Karpas-422 (cell line): ENCODE measurements at places on chromosomes 16 and 17.

GRCh38 chr16:651844-652243, 2.7 kb downstream of the WDR90 start:
- no peak for DNase-seq

DNA sequence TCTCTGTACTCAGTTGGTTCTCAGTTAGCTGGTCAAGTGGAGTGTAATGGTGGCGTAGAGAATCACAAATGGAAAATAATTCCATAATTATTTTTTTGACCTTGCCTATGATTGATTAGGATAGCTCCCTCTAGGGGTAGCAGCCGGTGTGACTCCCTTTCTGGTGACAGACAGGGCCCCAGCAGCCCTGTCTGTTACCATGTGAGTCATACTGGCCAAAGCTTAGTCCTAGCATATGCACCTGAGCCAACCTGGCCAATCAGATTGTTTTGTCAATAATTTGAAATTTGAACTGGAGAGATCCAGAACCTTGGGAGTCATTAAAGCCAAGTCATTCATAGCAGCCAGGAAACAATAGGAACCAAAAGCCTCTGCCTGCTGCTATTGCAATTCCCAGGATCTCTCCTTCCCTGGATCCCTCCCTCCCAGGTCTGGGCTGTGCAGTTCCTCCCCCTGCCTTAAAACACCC, 5.6 kb downstream of the PNPO start:
- peak; percentile 92 for DNase-seq

- no peak for DNase-seq
Measured at GRCh38 chr17:37180376-37180775, 195.4 kb upstream of the C17orf78 start.

DNA sequence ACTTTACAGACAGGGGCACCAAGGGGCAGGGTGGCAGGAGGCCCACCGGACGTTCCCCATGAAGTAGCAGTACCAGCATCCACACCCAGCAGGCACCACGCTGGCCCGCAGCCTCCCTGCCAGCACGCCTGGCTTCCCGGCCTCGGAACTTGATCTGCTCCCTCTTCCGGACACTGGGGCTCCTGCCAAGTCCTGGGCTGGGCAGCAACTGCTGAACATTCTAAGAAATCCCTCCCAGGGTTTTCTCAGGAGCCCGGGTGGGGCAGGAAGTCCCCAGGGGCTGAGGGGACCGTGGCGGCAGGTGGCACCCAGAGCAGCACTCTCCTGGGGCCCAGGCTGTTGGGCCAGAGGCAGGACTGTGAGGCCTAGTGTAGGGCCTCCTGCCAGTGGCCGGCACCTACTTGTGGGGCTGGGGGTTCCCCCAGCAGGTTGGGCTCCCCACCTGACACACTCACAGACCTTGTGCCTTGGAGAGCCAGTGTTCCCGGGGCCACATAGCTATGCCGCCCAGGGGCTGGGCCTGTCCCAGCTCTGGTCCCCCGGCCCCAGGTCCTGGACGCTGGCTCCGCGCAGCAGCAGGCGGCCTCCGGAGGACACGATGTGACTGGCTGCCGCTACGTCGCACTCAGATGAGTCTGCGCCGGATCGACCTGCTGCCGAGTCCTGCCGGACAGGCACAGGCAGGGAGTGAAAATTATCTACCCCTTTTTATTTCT, 86.2 kb upstream of the CBX4 start:
- DNase-seq: no peak

- no peak for DNase-seq
Measured at GRCh38 chr16:23407436-23408127, 45.4 kb downstream of the COG7 start.

DNA sequence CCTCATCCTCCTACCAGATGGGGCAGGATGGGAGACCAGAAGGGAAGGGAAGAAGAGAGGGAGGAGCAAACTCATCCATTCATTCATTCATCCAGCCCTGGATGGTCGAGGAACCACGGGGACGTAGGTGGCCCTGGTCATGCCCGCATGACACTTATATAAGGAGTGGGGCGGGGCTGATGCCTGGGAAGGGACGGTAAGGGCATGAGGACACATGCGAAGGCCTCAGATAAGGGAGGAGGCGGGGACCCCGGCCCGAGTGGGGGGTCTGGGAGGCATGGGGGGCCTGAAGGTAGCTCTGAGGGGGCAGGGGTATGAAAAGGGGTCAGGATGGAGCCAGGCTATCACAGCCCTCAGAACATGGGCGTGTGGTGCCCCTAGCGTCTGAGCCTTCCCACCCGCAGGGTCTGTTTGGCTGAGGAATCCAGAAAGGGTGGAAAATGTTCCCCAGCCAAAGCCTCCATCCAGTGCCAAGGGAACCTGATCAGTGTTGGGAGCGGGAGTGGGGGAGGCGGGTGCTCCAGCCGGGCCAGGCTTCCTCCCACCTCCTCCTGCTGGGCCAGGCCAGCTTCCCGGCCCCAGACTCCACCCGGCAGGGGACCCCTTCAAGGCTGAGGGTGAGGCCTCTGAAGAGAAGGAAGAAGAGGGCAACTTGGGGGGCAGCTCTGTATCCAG, 17.6 kb upstream of the CD79B start:
- no peak for DNase-seq

- peak; percentile 66 for DNase-seq
Measured at GRCh38 chr17:75487351-75488070, 27.8 kb downstream of the CASKIN2 start.

GRCh38 chr16:81094771-81095251, 1.4 kb downstream of the GCSH start:
- peak; percentile 58 for DNase-seq

- DNase-seq: no peak
Measured at GRCh38 chr16:69319826-69320739, 8.9 kb downstream of the VPS4A start.

- no peak for DNase-seq
Measured at GRCh38 chr17:36525113-36525512, 9.6 kb downstream of the MYO19 start.

GRCh38 chr17:73323409-73324159, 11.8 kb upstream of the CDC42EP4 start:
- DNase-seq: no peak

- DNase-seq: no peak
Measured at GRCh38 chr17:27268394-27269085, 25.4 kb upstream of the WSB1 start.

- DNase-seq: no peak
Measured at GRCh38 chr17:10812674-10813073, 8.8 kb upstream of the TMEM238L start.

GRCh38 chr17:385178-385835, 32.7 kb upstream of the RPH3AL start:
- no peak for DNase-seq

GRCh38 chr16:80938004-80938878, 68.4 kb downstream of the CMC2 start:
- peak; percentile 50 for DNase-seq

- DNase-seq: no peak
Measured at GRCh38 chr16:1466968-1467521, 7.8 kb downstream of the CLCN7 start.

DNA sequence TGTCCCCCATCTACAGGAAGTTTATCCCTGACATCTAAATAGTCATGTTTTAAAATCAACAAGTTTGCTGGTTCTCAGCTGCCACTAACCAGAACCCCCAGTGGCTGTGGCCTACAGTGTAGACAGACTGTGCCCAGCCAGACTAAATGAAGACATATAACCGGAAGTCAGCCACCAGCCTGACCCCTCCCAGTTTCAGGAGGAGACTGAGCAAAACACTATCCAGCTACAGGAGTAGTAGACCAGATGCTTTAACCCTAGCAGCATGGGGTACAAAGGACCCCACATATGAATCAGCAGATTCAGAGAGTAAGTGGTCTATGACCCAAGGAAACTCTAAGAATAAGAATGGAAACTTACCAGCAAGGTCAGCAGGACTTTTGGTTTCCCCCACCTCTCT, 83.4 kb downstream of the HIC1 start:
- DNase-seq: peak; percentile 61

DNA sequence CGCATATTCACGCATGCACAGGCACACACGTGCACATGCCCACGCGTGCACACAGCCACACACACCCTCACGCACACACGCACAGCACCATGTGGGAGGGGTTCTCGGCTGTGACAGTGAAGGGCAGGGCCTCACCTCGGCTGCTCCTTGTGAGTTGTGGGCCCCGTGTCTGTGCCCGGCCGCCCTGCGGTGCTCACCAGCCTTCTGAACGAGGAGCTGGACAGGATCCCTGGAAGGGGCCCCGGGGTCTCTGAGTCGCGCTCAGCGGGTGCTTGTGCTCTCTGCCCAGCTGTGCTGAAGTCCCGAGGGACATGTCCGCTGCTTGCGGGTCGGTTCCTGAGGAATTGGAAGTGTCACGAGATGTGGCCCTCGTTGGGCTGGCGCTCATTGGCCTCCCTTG, 16.1 kb downstream of the TSC2 start:
- DNase-seq: no peak

- DNase-seq: no peak
Measured at GRCh38 chr17:50594128-50594823, 33.8 kb downstream of the CACNA1G start.

GRCh38 chr16:53946746-53947386, 242.9 kb downstream of the FTO start:
- DNase-seq: no peak

DNA sequence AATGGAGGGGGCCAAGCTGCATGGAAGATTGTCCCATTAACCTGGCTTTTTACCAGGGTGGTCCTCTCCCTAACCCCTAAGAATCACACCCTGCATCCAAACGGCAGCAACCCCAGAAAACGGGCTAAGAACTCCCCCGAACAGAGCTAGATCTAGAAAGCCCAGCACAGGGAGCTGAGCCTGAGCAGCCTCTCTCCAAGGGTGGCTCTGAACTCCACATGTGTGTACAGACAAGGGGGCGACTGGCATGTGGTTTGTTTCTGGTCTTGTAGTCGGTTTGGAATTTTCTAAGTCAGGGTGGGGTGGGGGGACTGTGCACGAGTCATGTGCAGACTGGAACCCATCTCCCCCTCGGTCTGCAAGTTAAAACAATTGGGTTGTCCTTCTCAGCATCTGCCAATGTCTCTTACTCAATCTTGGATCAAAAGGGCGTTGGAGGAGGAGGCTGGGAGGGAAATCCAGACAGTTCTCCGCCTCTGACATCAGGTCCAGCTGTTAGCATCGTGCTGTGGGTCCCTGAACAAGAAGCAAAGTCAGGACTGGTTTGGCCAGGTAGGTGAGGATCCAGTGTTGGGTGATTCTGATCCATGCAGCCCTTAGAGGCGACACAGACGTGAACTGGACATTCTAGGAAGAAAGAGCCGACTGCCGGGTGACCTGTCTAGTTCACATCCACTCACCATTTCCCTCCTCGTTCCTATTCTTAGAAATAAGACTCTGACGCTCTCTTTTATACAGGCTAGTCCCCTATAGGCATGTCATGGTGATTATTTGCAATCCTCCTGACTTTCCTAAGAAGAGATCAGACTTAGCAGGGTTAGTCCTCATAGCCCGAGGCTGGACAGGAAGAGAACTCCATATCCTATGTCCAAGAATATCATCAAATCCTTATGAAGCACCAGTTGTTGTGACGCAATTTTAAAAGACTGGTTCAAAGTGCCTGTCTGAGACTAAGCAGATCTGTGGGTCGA, 381.8 kb downstream of the SOX9 start:
- no peak for DNase-seq

GRCh38 chr17:74139120-74139519, 64.4 kb upstream of the RPL38 start:
- no peak for DNase-seq

GRCh38 chr17:57523926-57524632, 221.0 kb downstream of the CCDC182 start:
- DNase-seq: peak; percentile 90

DNA sequence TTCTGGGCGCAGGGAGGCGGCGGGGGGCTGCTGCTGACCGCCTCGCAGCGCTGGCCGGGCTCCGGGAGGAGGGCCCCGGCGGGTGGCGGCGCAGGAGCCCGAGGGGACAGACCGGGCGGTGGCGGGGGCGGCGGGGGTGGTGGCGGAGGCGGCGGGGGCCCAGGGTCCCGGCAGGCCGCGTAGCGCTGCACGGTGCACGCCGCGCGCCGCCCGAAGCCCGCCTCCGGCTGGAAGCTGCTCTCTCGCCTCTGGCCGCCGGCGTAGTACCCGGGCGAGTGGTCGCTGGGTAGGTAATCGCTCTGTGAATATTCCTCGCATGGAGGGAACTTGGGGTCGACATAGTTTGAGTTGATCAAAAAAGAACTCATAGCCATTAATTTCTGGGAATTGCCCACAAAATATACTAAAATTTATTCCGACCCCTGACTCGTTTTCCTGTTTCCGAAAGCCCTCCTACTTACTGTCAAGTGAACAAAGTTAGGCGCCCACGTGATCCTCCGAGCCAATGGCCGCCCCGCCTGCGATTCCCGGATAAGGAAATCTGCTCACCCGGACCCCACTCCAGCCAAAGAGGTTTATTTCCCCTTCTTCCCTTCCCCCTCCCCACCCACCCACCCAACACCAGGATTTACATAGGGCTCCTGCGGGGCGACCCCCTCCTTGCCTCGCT, at the start of gene HOXB4:
HOXB4 (minus strand) TSS at position 405 of the 670 bp plus-strand sequence; CDS start at position 374, 31 bp downstream.
- DNase-seq: peak; percentile 92

DNA sequence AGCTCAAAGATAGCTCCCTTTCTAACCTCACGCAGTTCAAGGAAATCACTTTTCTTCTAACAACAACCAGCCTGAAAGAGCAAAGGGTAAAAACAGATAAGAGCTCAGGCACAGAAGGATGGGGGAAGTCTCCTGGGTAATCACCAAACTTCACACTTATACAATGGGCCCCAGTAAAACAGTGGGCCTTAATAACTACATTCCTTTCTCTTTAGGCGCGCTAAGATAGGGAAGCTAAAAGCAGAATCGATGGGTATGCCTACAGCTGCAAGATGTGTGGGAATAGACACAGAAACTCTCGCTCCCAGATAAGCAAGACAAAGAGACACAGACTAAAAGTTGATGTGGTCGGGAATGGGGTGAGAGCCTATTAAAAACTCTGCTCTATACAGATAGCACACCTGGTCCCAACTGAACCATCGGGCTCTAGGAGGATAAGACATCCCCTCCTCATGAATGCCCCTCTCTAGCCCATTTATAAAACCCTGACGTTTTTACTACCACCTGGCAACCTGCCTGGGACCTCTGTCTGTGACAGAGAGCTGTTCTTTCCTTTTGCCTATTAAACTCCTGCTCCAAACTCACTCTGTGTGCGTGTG, 826 bp downstream of the LYZL6 start:
- DNase-seq: no peak

- DNase-seq: no peak
Measured at GRCh38 chr16:88938777-88939244, 38.2 kb downstream of the CBFA2T3 start.

GRCh38 chr17:15884731-15885130, 60.2 kb upstream of the ADORA2B start:
- DNase-seq: no peak

GRCh38 chr16:12930881-12931280, 29.5 kb downstream of the SHISA9 start:
- no peak for DNase-seq

- DNase-seq: no peak
Measured at GRCh38 chr16:53220585-53220984, 165.8 kb downstream of the CHD9 start.
